ENCODE measurements at places on chromosomes 1 and 21.

- DNase-seq = no peak
These were observed 592 bp downstream of the ZNF692 start for GRCh38 chr1:248858096-248858890.

DNA sequence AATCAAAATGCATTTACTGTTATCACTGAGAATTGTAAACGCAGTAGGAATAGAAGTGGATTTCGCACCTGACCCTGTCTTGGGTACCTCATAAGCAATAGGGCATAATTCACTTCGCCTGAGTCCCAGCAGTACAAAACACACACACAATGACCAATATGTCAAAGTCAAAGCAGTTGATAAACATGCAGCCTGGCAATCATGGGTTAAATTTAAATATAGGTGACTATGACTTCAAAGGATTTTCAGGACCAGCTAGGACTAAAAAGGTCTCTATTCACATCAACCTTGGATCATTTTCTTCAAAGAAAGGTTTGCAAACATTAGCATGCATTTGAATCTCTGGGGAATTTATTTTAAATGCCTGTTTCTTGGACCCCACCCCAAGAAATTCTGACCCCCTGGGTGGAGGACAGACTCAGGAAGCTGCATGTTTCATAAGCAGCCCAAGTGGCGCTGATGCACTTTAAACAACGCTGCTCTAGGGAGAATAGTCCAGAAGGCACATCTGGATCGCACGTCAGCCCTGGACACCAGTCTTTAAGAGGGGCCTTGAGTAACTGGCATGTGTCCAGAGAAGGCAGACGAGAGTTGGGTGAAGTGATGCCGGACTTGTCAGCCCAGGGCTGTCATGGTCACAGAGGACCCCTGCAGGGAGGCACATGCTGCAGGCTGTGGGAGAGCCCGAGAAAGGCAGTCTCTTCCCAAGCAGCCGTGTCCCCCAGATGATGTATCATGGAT, 55.7 kb upstream of the EFHD2 start:
- DNase-seq = no peak

DNA sequence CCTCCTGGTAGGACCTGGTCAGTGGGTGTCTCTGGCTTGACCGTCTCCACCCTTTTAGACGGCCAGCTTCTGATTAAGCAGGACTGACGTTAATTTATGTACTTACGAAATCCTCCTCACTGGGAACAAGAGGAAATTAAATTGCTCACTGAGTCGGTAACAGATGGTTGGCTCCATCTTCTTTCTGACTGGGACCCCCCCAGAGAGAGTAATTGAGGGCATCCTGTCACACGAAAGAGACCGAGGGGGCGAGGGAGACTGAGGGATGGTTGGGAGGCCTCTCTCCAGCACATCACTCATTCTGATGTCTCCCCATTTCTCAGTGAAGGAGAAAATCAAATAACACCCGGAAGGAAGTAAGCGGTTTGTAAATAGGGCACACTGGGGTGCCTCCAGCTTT, 104.8 kb downstream of the OMA1 start:
- no peak for DNase-seq

DNA sequence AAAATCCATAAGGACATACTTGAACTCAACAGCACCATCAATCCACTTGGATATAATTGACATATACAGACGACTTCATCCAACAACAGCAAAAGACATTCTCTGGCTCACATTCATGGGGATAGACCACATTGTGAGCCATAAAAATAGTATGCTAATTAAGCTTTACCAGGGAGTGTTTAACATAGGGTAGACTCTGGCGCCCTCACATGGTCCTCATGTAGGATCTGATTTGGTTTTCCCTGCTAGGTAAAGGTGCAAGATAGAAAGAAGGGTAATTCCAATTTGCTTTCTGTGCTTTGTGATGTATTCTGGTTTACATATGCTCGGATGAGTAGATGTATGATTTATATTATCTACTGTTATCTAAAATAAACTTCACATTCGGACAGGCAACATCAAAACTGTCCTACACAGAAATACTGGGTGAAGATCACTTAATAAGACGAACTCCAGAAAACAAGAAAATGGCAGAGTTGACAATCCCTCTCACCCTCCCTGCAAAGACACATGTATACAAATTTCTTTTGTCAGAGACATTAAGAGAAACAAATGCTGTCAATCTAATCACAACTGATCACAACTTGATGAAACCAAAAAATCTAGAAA, 27.7 kb downstream of the CR1L start:
- no peak for DNase-seq

- DNase-seq = no peak
These were observed 206.6 kb downstream of the APP start for GRCh38 chr21:25964015-25964414.

GRCh38 chr1:211947396-211948295, 87.7 kb downstream of the INTS7 start:
- DNase-seq = no peak

GRCh38 chr1:165056914-165057313, 299.6 kb downstream of the LMX1A start:
- DNase-seq = no peak

GRCh38 chr1:214076708-214077065, 88.9 kb downstream of the PROX1 start:
- DNase-seq = no peak

GRCh38 chr1:29563571-29563970, 327.2 kb downstream of the PTPRU start:
- DNase-seq = no peak

DNA sequence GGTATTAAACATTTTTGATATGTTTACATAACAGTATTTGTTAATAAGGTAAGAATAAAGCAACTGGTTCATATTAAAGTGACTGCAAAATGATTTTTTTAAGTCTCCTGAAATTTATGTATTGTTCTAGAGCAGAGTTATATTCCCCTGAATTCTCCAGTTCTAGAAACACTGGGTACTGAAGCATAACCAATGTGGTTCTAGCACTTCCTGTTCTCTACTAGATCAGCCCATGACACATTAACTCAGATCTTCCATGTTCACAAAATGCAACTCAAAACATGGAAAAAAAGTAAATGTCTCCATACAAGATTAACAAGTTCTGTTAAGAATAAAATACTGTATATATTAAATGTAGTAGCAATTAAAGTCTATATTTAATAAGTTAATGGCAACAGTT, 3.9 kb downstream of the NEGR1 start:
- no peak for DNase-seq

GRCh38 chr1:42956739-42957138, 1.9 kb downstream of the SLC2A1 start:
- DNase-seq = no peak

GRCh38 chr1:87148661-87149060, 180.0 kb upstream of the LMO4 start:
- DNase-seq = no peak

DNA sequence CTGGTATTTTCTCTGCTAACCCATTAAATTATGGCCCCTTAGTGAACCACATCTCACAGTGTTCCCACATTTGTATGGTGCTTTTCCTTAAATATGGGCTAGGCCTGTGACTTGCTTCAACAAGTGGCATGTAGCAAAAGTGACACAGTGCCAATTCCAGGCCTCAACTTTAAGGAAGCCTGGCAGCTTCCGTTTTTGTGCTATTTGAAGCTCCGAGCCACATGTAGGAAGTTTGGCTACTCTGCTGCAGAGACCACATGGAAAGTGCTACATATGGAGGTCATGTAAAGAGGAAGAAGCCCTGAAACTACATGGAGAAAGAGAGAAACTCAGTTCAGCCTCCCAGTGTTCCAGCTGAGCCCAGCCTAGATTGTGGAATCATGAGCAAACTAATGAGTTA, 28.5 kb upstream of the DR1 start:
- DNase-seq = no peak

DNA sequence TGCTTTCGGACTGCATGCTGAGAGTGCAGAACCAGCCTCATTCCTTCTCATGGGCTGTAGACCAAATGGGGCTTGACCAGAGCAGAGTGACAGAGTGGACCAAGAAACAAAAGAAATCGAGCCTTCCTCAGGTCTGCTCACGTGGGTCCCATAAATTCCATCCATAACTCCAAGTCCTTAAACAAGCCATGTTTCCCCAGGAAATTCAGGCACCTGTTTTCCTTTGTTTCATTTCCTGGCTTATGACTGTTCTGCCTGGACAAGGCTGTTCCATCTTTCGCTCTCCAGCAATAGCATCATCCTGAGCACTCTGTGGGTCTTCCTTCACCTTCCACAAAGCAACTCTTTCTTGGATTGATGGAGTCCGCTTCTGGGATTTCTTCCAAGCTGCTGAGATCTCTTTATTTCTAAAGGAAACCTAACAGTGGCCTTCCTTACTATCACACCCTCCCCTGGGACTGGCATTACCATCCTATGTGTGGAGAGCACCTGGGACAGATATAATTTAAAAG, 63.9 kb downstream of the LAMC2 start:
- DNase-seq = no peak

- DNase-seq = no peak
These were observed 195.1 kb downstream of the PTPRC start for GRCh38 chr1:198833706-198834503.

DNA sequence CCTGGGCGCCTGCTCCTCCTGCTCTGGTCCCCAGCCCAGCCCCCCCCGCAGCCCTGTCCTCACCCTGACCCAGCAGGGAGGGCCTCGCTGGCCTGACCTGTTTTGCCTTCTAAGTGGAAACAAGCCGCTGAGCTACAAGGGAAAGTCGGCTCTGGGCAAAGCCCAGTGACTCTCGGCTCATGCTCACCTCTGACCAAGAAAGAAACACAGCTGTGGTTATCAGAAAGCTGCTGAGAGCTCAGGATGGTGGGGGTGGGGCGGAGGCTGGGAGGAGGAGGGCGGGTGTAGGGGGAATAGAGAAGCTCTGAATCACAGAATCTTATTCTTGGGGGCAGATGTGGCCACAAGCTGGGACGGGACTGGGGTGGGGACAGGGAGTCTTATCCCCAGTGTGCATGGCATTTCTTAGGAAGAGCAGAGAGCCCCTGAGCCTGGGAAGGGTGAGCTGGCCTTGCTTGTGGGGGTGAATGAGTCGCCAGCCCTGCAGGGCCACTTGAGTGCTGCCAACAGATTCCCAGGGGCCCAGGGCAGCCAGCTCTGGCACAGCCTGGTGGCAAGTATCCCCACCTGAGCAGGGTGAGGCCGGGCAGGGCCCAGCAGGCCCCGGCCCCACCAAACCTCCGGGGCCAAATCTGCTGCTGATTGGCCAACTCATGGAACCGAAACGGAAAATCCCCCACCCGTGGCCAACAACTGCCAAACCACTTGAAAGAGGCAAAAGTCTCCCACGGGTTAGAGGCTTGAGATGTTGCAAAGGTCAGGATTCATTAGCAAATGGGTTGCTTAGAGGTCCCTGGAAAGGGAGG, 120.6 kb downstream of the SPSB1 start:
- peak; percentile 22 for DNase-seq

GRCh38 chr1:243179720-243180119, 75.4 kb downstream of the CEP170 start:
- no peak for DNase-seq

DNA sequence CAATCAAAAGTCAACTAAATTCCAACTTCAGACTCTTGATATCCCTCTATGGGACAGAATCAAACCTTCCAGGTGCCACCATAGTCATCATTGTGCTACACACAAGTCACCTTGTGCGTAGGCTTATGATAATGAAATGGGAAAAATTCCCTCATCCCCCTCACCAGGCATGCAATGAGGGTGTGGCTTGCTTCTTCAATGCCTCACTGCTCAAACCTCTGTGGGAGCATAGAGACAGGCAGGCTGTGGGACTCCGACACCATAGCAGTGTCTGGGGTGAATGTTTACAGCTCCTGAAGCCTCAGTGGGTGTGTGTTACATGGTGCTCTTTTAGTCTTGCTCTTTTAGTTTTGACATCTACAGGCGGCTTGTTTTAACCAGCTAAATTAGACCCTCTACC, 42.4 kb downstream of the ZNF697 start:
- DNase-seq = no peak

- no peak for DNase-seq
These were observed 121.0 kb downstream of the VAV3 start for GRCh38 chr1:107843989-107844388.

GRCh38 chr1:199914546-199914945, 113.0 kb upstream of the NR5A2 start:
- DNase-seq = no peak

DNA sequence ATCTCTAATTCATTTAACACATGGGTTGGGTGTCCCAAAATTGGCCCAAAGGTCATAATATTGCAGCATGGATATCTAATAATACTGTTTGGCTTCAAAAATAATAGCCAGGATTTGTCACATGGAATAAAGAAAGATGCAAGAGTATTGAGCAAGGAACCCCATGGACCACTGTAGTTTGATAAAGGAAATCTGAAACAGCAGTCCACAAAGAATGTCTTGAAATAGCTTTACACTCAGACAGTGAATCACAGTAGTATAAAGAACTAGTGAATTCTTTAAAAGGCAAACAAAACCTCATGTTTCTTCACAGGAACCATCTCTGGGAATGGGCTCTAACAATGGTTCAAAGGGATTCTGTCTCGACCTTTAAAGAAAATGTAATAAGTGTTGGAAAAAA, 576.1 kb upstream of the ZRANB2 start:
- no peak for DNase-seq

DNA sequence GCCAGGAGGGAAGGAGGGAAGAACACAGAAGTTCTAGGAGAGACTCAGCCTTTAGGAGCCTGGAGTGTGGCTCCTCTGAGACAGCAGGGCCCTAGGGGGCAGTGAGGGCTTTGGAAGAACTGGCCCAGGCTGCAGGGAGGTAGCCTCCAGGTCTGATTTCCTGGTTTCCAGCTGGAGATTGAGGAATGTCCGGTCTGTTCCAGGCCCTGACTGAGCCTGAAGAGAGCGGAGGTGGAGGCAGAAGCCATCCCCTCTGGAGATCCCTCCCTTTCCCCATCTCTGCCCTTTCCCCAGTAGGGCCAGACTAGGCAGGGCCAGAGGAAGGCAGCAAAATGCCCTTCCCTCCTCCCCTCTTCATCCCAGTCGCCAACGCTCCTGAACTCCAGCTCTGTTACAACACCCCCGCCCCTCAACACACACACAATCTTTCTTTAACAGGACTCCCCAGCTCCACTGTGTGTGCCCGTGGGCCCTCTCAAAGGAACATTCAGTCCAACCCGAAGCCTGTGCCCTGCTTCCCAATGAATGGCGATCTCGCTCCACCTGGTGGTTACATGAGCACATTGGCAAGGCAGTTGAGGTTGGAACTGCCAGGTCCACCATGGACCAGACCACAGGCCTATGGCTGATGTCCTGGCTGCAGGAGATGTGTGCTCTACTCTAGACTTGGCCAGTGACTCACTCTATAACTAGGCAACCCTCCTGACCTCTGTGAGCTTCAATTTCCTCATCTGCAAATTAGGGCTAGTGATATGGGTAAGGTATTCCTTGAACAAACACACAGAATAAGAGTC, 32.0 kb downstream of the MAP7D1 start:
- DNase-seq = peak; percentile 66

- no peak for DNase-seq
These were observed 2.0 kb downstream of the HPDL start for GRCh38 chr1:45328680-45329079.

- DNase-seq = no peak
These were observed 178.4 kb upstream of the HMCN1 start for GRCh38 chr1:185555743-185556142.

GRCh38 chr1:51283979-51284378, 46.4 kb downstream of the TTC39A start:
- DNase-seq = no peak

All from activated CD4-positive, CD25-positive, alpha-beta regulatory T cell treated with anti-CD3 and anti-CD28 coated beads, Interleukin-2, amount 50 U/mL, for 16 hours (primary cell).